ENCODE measurements at places on chromosomes 6 and 20.

DNA sequence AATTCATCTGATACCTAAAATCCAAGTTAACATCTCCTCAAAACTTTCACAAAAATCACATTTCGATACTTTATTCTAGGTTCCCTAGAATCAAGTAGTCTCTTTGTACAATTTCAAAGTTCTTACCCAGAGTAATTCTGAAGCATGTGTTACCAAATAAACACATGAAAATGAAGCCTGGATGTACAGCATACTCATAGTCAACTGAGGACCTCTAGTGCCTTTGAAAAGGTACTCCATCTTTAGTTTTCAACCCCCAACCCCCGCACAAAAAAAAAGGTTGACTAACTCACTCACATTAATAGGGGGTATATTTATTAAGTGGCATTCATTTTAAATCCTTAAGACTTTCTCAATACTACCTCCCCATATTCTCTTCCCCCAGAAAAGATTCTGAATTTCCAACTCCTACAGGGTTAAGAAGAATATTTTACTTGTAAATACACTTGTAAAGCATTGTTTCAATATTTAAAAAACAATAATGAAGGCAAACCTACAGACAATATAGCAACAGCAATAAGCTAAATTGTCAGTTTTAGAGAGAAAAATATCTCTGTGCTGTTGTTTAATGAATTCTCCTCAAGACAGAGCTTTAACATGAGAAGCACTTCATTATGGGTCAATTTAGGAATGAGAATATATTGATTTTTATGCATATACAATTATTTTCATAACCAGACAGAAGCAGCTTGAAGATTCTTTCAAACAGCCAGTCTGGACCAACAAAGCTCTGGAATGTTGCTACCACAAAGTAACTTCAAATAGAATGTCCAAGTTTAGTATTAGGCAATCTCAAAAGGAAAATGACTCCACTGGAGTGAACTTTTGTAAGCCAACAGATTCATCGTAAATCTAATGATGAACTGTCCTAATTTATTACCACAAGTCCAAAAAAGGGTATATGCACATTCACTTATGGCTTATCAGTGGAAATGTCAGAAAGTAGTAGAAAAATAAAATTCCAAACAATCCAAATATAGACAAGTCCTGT lies 3.3 kb downstream of the PLN start:
- no peak for DNase-seq

- no peak for DNase-seq
Measured at GRCh38 chr6:157223021-157223430, 100.3 kb downstream of the TMEM242 start.

GRCh38 chr6:155196911-155197310 lies 66.9 kb upstream of the CLDN20 start:
- DNase-seq, result no peak

GRCh38 chr6:27280064-27280539 lies 32.0 kb downstream of the POM121L2 start:
- DNase-seq, result no peak

DNA sequence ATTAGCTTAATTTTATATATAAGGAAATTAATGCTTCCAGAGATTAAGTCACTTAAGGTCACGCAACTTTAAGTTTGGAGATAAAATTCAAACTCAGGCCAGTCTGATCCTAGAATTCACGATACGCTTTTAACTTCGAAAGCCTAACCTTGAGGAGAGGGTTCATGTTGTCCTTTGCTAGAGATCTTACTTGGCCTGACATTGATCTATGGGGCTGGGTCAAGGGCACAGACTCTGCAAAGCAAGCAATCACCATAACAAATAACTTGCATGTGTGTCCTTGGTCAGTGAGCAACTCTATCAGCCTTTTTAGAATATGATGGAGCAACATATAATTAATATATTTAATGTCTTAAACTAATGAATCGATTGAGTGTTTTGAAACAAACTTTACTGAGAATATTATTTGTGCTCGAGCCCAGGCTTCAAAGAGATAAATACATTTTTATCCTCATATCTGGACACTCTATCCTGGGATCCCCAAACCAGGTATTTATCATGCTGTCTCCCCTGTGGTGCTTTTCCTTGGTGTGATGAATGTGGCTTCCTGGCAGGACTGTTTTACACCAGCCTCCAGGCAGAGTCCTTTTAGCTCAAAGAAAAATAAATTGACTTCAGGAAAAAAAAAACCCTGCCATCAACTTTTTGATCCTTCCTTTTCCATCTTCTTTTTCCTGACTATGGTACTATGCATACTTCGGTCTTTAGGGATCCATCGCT lies 29.1 kb downstream of the RPS12 start:
- no peak for DNase-seq

GRCh38 chr6:2157441-2158127 lies 87.8 kb downstream of the GMDS start:
- no peak for DNase-seq

- no peak for DNase-seq
Measured at GRCh38 chr20:49964964-49965780, 17.6 kb upstream of the SNAI1 start.

- no peak for DNase-seq
Measured at GRCh38 chr6:42440778-42441696, 10.7 kb downstream of the TRERF1 start.

Measured in activated CD4-positive, CD25-positive, alpha-beta regulatory T cell treated with anti-CD3 and anti-CD28 coated beads, Interleukin-2, amount 50 U/mL, for 72 hours (primary cell).